Naive B cell (primary cell): ENCODE measurements at places on chromosomes 2 and 18. TPM values are rescaled to one million over a fixed set of nuclear protein-coding genes. Genes with fewer than 3 reads are reported as not detected.

Gene SPRED2
- polyA plus RNA-seq: not detected

Gene LBX2
- polyA plus RNA-seq: not detected

Gene SNORC
- polyA plus RNA-seq: not detected

Gene STPG4
- polyA plus RNA-seq: not detected

Gene ACMSD
- polyA plus RNA-seq: not detected

Gene STK17B
- 127 TPM for polyA plus RNA-seq

Gene CACNB4
- 0.10 TPM for polyA plus RNA-seq

Gene FAM110C
- not detected for polyA plus RNA-seq

Gene PCARE
- polyA plus RNA-seq: not detected

Gene ABCB11
- not detected for polyA plus RNA-seq

Gene FNDC4
- polyA plus RNA-seq: 0.65 TPM

Gene COL5A2
- polyA plus RNA-seq: 0.13 TPM

Gene ELOA2
- not detected for polyA plus RNA-seq

Gene CMPK2
- polyA plus RNA-seq: 1.1 TPM

Gene CCDC150
- polyA plus RNA-seq: not detected

Gene PLGLB2
- polyA plus RNA-seq: not detected

Gene LCT
- not detected for polyA plus RNA-seq

Gene ARHGEF33
- polyA plus RNA-seq: 0.30 TPM

Gene LOXHD1
- not detected for polyA plus RNA-seq

Gene NAT8
- polyA plus RNA-seq: not detected

Gene GREB1
- polyA plus RNA-seq: not detected

Gene RSAD2
- 2.3 TPM for polyA plus RNA-seq

Gene GPR45
- polyA plus RNA-seq: not detected

Gene C2orf66
- polyA plus RNA-seq: not detected

Gene TCF7L1
- not detected for polyA plus RNA-seq

Gene ATAD2B
- 16.2 TPM for polyA plus RNA-seq

Gene ADRA2B
- not detected for polyA plus RNA-seq

Gene TMEM247
- polyA plus RNA-seq: not detected

Gene MYOM1
- polyA plus RNA-seq: 1.5 TPM

Gene UGT1A3
- polyA plus RNA-seq: not detected

Gene TCF23
- not detected for polyA plus RNA-seq

Gene FBXO36
- polyA plus RNA-seq: 0.76 TPM

Gene NYAP2
- not detected for polyA plus RNA-seq

Gene MBOAT2
- 0.17 TPM for polyA plus RNA-seq

Gene AQP12A
- polyA plus RNA-seq: not detected

Gene RAB6C
- polyA plus RNA-seq: not detected

Gene FBXO15
- polyA plus RNA-seq: 2.0 TPM

Gene CNGA3
- polyA plus RNA-seq: not detected

Gene LYPD1
- polyA plus RNA-seq: not detected

Gene IKZF2
- 3.0 TPM for polyA plus RNA-seq

Gene IL36A
- polyA plus RNA-seq: not detected

Gene ANKRD23
- polyA plus RNA-seq: 0.44 TPM

Gene GMCL1
- polyA plus RNA-seq: 28.2 TPM

Gene L3MBTL4
- polyA plus RNA-seq: 12.5 TPM

Gene MYCN
- not detected for polyA plus RNA-seq

Gene TMEM163
- 0.91 TPM for polyA plus RNA-seq

Gene CYP26B1
- polyA plus RNA-seq: not detected

Gene SKA1
- polyA plus RNA-seq: 1.5 TPM

Gene ESPNL
- 0.24 TPM for polyA plus RNA-seq

Gene EN1
- not detected for polyA plus RNA-seq

Gene CAPN13
- polyA plus RNA-seq: not detected

Gene DYSF
- polyA plus RNA-seq: 3.2 TPM

Gene PPP1R1C
- not detected for polyA plus RNA-seq

Gene TLX2
- polyA plus RNA-seq: not detected

Gene REG3G
- not detected for polyA plus RNA-seq

Gene MOGAT1
- polyA plus RNA-seq: not detected

Gene C18orf54
- polyA plus RNA-seq: 2.0 TPM

Gene MLPH
- not detected for polyA plus RNA-seq

Gene GALNT14
- polyA plus RNA-seq: 0.45 TPM

Gene TXNDC2
- polyA plus RNA-seq: not detected
